Liver (tissue), 10 donors: ENCODE measurements at places on chromosomes 1 and 21. TPM values are rescaled to one million over a fixed set of nuclear protein-coding genes. Genes with fewer than 3 reads are reported as not detected.

DNA sequence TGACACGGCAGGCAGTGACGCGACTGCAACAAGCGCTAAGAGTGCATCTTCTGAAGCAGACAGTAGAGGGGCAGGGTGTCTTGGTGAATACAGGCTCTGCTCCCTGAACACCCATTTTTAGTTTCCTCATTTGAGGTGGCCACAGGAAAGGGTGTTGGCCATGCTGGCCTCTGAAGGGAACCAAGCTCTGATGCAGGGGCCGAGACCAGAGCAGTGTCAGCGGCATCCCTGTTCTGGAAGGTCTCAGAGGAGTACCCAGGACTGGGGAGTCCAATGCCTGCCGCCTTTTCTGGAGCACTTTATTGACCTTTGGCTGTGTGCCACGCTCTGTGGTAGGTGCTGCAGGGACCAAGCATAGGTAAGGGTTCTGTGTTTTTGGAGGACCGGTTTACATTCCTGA, 100.4 kb downstream of the KCNJ6 start:
- no peak for DNase-seq
- no peak overlapping the region for H3K4me3 ChIP-seq
- H3K4me1 ChIP-seq, result no peaks in the 10 kb centered on the region
- no peaks in the 10 kb centered on the region for H3K27me3 ChIP-seq

Gene IGSF9
- total RNA-seq, result 0.14 TPM

DNA sequence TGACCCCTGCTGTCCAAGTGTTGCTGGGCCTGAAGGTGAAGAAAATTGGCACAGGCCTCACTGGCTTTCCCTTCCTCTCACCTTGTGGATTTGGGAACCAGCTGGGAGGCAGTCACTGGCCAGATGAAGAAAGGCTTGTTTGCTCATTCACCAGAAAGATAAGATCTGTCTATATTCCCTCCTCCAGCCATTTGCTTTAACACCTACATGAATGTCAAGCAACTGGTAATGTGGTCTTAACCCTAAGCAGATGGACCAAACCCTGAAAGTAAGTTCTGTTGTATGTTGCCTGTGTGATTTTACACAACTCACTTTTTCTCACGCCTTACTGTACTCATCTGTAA, 10.3 kb upstream of the SRRM1 start:
- no peak overlapping the region for H3K4me3 ChIP-seq
- DNase-seq, result no peak
- no peaks in the 10 kb centered on the region for H3K36me3 ChIP-seq
- H3K27ac ChIP-seq, result no peak overlapping the region

Gene CCDC24
- 0.92 TPM for total RNA-seq

DNA sequence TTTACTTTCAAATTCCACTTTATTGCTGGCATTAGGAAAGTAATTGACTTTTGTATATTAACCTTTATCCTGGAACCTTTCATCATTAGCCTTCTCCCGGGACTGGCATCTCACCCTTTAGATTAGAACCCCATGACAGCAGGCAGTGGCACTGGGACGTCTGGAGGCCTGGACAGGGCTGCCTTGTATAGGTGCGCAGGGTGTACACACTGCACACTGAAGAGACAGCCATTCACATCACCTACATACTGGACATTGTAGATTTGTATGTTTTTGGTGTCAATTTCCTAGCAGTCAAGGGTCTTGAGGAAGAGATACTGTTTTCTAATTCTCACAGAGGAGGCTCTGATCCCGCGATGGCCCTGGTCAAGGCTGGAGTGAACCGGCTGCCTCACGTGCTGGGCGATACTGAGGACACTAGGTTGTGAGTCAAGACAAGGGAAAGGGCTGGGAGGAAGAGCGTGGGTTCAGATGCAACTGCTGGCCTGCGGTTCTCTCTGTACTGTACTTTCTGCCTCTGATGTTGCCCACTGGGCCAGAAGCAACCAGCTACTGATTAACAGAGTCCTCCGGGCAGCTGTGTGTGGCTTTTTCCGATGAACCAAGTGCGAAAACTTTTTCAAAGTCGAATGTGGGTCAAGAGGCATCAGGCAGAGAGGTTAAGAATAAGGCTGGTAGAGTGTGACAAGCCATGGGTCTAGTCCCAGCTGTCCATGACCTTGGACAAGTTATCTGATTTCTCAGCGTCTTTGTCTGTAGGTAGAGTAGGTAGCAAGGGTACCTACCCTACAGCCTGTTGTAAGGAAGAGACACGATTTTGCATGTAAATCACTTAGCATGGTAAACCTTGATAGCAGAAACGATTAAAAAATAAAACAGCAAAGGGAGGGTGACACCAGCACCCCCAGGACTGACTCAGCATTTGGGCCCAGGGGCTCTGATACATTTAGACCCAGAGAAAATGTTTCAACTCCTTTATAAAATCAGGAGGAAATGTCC, 38.2 kb upstream of the SLC25A33 start:
- peaks cover 23% of the 10 kb centered on the region for H3K4me1 ChIP-seq
- peak overlapping the region; percentile 48 for H3K27ac ChIP-seq
- DNase-seq, result peak; percentile 45
- H3K36me3 ChIP-seq, result no peaks in the 10 kb centered on the region

DNA sequence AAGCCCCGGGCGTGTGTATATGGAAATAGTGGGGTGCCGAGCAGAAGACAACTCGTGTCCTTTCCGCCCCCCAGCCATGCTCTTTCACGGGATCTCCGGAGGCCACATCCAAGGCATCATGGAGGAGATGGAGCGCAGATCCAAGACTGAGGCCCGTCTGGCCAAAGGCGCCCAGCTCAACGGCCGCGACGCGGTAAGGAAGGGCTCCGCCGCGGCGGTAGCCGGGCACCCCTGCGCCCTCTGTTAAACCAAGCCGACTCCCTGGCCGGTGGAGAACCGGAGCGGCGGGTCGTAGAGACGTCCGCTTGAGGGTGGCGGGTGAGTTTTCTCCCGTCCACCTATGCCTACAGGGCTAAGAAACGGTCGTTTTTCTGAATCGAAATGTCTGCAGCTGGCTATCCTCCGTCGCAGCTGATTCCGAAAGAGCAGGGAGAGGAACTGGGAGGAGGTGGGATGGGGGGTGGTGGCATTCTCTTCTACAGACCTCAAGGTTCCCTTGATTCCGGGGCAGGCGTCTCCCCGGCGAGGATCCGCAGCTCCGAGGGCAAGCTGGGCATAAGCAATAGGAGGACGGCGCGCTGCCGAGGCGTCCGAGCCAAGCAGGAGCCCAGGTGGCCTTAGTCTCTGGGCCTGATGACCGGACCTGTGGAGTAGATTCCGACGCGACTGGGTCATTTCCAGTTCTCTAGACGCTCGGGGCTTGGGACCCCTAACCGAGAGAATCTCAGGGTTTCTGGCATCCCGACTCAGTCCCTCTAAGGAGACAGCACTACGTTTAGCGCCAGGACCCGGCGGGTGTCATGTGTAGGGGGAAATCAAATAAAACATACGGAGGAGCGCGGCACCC, 856 bp downstream of the LHX9 start:
- no peak overlapping the region for H3K27ac ChIP-seq
- H3K36me3 ChIP-seq, result no peaks in the 10 kb centered on the region
- DNase-seq, result no peak
- peaks cover 3% of the 10 kb centered on the region for H3K27me3 ChIP-seq
- H3K4me3 ChIP-seq, result no peak overlapping the region

- H3K27me3 ChIP-seq, result no peaks in the 10 kb centered on the region
- no peak for DNase-seq
- H3K4me3 ChIP-seq, result no peak overlapping the region
These were observed 37.7 kb upstream of the TMEM125 start for GRCh38 chr1:43232074-43232473.

- H3K27ac ChIP-seq, result no peak overlapping the region
- H3K4me3 ChIP-seq, result no peak overlapping the region
- no peaks in the 10 kb centered on the region for H3K36me3 ChIP-seq
- no peaks in the 10 kb centered on the region for H3K4me1 ChIP-seq
- H3K27me3 ChIP-seq, result no peaks in the 10 kb centered on the region
These were observed 77.6 kb downstream of the MATN1 start for GRCh38 chr1:30645807-30646206.

- no peak for DNase-seq
- no peaks in the 10 kb centered on the region for H3K36me3 ChIP-seq
- no peak overlapping the region for H3K27ac ChIP-seq
- no peak overlapping the region for H3K4me3 ChIP-seq
These were observed 174.1 kb upstream of the ETV3 start for GRCh38 chr1:157312082-157312812.
